ENCODE measurements at places on chromosomes 4 and X. TPM values are rescaled to one million over a fixed set of nuclear protein-coding genes. Genes with fewer than 3 reads are reported as not detected.

DNA sequence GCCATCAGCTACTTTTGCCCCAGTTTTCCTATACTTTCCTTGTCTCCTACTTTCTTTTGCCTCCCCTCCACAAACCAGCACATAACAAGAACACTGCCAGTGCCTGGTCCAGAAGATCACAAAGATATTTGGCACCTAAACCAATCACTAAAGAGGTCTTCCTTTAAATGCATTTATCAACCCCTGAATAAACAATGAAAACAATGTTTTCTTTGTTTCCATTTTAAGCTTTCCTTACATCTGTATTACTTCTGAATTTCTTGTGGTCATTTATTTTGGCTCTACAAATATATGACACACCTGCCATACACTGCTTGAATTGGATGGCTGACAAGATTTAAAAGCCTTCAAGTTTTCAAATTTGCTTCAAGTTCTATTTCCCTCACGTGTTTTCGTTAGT lies 43.9 kb downstream of the MBNL3 start:
- no peak for DNase-seq
- H3K4me1 ChIP-seq, result no peaks in the 10 kb centered on the region
- H3K4me3 ChIP-seq, result no peak overlapping the region
- H3K27me3 ChIP-seq, result no peaks in the 10 kb centered on the region

- no peak overlapping the region for H3K27ac ChIP-seq
- H3K27me3 ChIP-seq, result no peaks in the 10 kb centered on the region
- H3K4me1 ChIP-seq, result peaks cover 4% of the 10 kb centered on the region
Measured at GRCh38 chrX:9335251-9335650, 129.6 kb upstream of the TBL1X start.

- no peak overlapping the region for H3K4me3 ChIP-seq
- H3K27ac ChIP-seq, result no peak overlapping the region
- no peak for DNase-seq
Measured at GRCh38 chrX:31356275-31357212, 284.7 kb upstream of the FTHL17 start.

- H3K27me3 ChIP-seq, result no peaks in the 10 kb centered on the region
- no peaks in the 10 kb centered on the region for H3K36me3 ChIP-seq
- no peaks in the 10 kb centered on the region for H3K4me1 ChIP-seq
- H3K27ac ChIP-seq, result no peak overlapping the region
- no peak for DNase-seq
Measured at GRCh38 chr4:121519236-121519838, 138.5 kb upstream of the QRFPR start.

- no peak overlapping the region for H3K4me3 ChIP-seq
- H3K4me1 ChIP-seq, result no peaks in the 10 kb centered on the region
- no peak for DNase-seq
- H3K36me3 ChIP-seq, result no peaks in the 10 kb centered on the region
- H3K27me3 ChIP-seq, result peaks cover 3% of the 10 kb centered on the region
- H3K27ac ChIP-seq, result no peak overlapping the region
Measured at GRCh38 chr4:186008057-186008456, 60.9 kb upstream of the TLR3 start.

- H3K36me3 ChIP-seq, result no peaks in the 10 kb centered on the region
- H3K4me3 ChIP-seq, result no peak overlapping the region
- DNase-seq, result no peak
- no peaks in the 10 kb centered on the region for H3K27me3 ChIP-seq
Measured at GRCh38 chr4:118287711-118288451, 64.9 kb downstream of the PRSS12 start.

- peaks cover 5% of the 10 kb centered on the region for H3K27me3 ChIP-seq
- H3K4me1 ChIP-seq, result peaks cover 5% of the 10 kb centered on the region
- no peak for DNase-seq
Measured at GRCh38 chr4:150253965-150254630, 175.9 kb downstream of the DCLK2 start.

DNA sequence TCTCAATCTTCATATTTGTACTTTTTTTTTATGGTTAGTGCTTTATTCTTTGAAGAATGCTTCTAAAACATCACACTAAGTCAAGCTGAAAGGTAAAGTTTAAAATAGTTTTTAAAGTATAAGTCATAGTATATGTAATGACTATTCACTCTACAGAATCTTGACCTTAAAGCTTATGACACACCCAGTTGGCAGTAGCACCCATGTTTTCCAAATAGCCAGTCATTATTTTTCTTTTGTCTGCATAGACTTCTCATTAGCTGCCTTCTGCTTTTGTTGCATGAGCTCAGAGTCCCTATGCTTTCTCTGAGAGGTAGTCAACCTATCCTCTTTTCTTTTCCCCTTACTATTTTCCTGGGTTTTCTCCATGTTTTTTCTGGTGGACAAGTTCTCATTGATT lies 231.5 kb downstream of the PCDH18 start:
- no peak for DNase-seq
- H3K36me3 ChIP-seq, result no peaks in the 10 kb centered on the region
- H3K4me3 ChIP-seq, result no peak overlapping the region
- no peaks in the 10 kb centered on the region for H3K27me3 ChIP-seq
- H3K4me1 ChIP-seq, result peaks cover 4% of the 10 kb centered on the region

DNA sequence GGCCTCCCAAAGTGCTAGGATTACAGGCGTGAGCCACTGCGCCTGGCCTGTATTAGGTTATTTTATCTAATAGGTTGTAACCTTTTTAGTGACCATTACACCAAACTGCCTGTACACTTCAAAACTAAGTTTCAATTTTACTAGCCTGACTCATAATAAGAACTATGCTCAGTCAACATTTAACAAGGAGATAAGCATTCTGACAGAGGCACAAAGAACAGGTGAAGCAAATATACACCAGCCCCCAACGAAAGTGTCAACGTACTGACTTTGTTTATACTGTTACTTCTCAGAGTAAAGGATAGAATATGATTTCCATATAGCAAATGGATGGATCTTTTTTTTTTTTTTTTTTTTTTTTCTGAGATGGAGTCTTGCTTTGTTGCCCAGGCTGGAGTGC lies 62.8 kb downstream of the SHISA3 start:
- no peak overlapping the region for H3K27ac ChIP-seq
- H3K27me3 ChIP-seq, result peaks cover 2% of the 10 kb centered on the region
- no peak for DNase-seq
- H3K36me3 ChIP-seq, result peaks cover 16% of the 10 kb centered on the region
- no peak overlapping the region for H3K4me3 ChIP-seq

DNA sequence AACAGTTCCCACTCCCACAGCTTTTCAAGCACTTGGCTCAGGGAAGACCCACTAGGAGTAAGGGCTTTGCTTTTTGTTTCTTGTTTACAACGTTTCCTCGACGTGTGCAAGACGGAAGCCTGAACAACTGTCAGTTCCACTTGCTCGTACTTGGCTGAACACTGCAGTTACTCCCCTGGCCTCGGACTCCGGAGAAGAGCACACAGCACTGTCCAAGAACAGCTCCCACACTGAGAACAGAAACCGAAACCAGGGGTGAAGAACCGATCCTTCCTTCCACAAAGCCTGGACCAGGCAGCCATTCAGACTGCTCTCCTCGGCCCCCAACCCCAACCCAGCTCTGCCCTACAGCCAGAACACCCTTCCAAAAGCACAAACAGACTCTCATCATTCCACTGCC lies 25.5 kb downstream of the IRF2 start:
- H3K27ac ChIP-seq, result no peak overlapping the region
- peaks cover 14% of the 10 kb centered on the region for H3K4me1 ChIP-seq
- H3K4me3 ChIP-seq, result no peak overlapping the region
- DNase-seq, result no peak
- no peaks in the 10 kb centered on the region for H3K36me3 ChIP-seq

GRCh38 chr4:145069361-145069760 lies 28.6 kb downstream of the ANAPC10 start:
- DNase-seq, result no peak
- H3K4me1 ChIP-seq, result peaks cover 1% of the 10 kb centered on the region
- no peaks in the 10 kb centered on the region for H3K36me3 ChIP-seq
- H3K27ac ChIP-seq, result no peak overlapping the region

DNA sequence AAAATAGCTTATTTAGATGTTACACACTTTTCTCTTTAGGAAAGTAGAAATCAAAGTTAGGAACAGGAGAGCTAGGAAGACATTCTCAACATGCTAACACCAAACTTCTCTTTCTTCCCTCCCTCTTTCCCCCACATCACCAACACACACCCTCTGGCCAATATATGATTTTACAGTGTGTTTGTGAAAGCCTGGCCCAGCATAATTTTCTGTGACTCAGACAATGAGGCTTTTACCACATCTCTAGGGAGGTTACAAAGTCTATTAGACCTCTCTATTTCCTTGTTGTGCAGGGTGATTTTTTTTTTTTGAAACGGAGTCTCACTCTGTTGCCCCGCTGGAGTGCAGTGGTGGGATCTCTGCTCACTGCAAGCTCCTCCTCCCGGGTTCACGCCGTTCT lies 189.9 kb downstream of the AASDH start:
- no peak for DNase-seq
- H3K4me3 ChIP-seq, result no peak overlapping the region
- H3K27ac ChIP-seq, result peak overlapping the region; percentile 50
- no peaks in the 10 kb centered on the region for H3K36me3 ChIP-seq
- peaks cover 14% of the 10 kb centered on the region for H3K4me1 ChIP-seq

- H3K36me3 ChIP-seq, result no peaks in the 10 kb centered on the region
- DNase-seq, result no peak
- no peaks in the 10 kb centered on the region for H3K27me3 ChIP-seq
- H3K27ac ChIP-seq, result no peak overlapping the region
- no peak overlapping the region for H3K4me3 ChIP-seq
- peaks cover 4% of the 10 kb centered on the region for H3K4me1 ChIP-seq
Measured at GRCh38 chr4:68954126-68954525, 2.5 kb upstream of the UGT2A3 start.

DNA sequence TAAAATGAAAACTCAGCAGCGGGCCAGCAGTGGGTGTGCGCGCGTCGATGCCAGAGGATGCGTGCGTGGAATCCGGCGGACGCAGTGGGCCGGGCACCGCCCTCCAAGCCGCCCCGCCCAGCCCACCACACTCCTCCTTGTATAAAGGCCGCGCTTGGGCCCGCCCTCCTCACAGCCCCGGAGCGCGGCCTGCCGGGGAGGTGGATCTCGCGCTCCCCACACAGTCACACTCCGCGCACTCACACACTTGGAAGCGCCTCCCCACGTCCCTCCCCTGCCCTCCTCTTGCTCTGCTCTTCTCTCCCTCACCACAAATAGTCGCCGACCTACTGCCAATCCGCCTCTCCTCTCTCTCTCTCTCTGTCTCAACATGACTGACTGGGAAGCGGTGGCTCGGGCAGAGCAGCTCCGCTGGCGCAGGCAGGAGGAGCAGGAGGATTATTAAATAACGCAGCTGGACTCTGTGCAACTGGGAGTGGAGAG lies at the start of gene CCSER1:
CCSER1 (plus strand) TSS at position 172 of the 483 bp plus-strand sequence.
- peaks cover 8% of the 10 kb centered on the region for H3K4me1 ChIP-seq
- peak within 1 kb of the TSS; percentile 91 for H3K27ac ChIP-seq

DNA sequence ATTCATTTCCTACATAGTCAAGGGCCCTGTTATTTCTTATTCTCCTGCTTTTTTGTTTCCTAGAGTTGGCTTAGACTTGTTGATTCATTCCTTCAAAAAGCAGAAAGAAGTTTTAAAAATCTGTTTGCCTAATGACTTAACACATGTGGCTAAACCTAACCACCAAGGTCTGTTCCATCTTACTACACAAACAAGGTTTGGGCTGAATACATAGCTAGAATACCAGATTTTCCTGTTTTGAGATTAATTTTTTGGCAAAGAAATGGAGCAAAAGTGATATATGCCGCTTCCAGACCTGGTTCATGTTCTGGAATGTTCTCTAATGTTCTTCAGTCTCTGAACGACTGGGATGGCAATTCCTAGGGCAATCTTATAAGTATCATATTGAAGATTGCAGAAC lies 7.4 kb upstream of the CAMK2D start:
- H3K27ac ChIP-seq, result no peak overlapping the region
- no peaks in the 10 kb centered on the region for H3K4me1 ChIP-seq
- no peak overlapping the region for H3K4me3 ChIP-seq
- no peaks in the 10 kb centered on the region for H3K27me3 ChIP-seq
- no peak for DNase-seq

GRCh38 chrX:107729558-107730297 lies 45.9 kb downstream of the TSC22D3 start:
- H3K27ac ChIP-seq, result no peak overlapping the region
- no peaks in the 10 kb centered on the region for H3K36me3 ChIP-seq
- H3K4me1 ChIP-seq, result peaks cover 2% of the 10 kb centered on the region
- H3K4me3 ChIP-seq, result no peak overlapping the region
- DNase-seq, result no peak

- H3K4me1 ChIP-seq, result no peaks in the 10 kb centered on the region
- no peak overlapping the region for H3K27ac ChIP-seq
- no peak for DNase-seq
- H3K4me3 ChIP-seq, result no peak overlapping the region
Measured at GRCh38 chr4:3112609-3113469, 38.4 kb downstream of the HTT start.

DNA sequence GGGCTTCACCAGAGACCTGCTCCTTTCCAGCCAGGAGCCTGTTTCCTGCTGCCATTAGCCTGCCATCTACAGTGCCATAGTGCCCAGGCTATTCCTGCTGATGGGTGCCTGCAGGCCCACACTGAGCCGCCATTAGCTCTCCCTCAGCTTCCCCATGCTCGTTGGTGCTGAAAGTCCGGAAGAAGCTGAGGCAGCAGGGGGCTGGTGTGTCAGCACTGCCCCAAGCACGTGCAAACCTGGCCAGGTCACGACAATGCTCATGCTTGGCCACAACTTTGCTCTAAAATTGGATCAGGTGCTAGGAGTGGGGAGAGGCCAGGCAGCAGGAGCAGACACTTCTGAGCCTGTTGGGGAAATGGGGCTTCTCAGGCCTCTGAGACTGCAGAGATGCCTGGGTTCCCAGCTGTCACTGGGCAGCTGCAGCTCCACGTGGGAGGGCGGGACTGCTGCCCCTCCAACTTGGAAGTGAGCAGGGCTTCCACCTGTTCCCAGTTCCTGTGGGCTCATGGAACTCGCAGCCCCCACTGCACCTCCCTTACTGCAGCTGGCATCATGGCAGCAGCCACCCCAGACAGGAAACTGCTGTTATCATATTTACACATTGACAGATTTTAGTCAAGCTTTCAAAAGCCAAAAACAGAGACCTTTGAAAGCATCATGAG lies 913.9 kb downstream of the FSTL5 start:
- DNase-seq, result no peak
- H3K27ac ChIP-seq, result no peak overlapping the region
- H3K36me3 ChIP-seq, result no peaks in the 10 kb centered on the region
- no peak overlapping the region for H3K4me3 ChIP-seq

Gene AR
- total RNA-seq, result 0.56 TPM

Gene RBM46
- 7.9 TPM for total RNA-seq

Gene KLHL13
- total RNA-seq, result 46.9 TPM

Gene SMIM10L2A
- 3.4 TPM for total RNA-seq

Gene HTATSF1
- total RNA-seq, result 52.1 TPM

Gene EDA
- 1.7 TPM for total RNA-seq

Gene DCAF8L2
- not detected for total RNA-seq

Gene CDS1
- 1.3 TPM for total RNA-seq
